ENCODE measurements at places on chromosomes 2 and 18.

DNA sequence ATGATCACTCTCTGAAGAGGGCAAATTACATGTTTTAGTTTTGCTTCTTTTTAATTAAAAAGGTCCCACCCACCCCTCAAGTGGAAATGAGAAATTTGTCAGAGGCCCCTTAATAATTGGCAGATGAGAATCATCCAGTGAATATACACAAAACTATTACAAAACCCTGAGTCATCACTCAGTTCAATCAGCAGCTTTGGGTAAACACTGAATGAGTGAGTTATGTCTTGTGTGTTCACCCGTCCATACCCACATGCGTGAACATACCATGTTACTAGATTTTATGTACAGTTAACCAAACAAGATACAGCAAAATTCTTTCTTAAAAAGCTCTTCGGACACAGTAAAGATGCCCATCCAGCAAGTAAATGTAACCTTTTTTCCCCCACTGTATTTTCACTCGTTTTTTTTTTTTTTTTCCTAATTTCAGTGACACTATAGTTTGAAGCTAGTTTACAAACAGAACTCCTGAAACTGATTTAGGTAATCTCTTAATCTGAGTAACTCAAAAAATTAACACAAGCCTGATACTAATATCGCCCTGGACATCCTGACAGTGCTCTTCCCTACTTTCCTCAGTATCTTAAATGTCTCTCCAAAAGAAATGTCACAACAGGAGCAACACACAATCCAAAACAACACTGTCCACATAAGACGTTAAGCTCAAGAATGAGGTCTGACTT is 1.4 kb downstream of the PSME4 start:
- no peak for DNase-seq

DNA sequence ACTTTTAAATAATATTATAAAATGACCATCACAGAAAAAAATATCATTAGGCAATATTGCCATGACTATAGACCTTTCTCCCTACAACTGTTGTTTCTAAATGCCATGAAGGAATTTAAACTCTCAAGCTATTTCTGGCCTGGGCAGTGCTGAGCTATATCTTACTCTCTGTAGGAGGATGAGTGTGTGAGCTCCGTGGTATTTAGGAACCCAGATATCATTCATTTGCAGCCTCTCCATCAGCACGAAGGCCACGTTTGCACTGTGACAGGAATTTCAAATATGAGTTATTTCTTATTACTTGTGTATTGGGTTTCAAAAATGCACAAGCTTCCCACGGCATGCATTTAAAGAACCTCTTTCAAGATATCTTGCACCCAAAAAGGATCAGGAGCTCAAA is 35.0 kb upstream of the SOX11 start:
- DNase-seq: no peak

GRCh38 chr2:53813151-53813550 is 26.3 kb downstream of the ERLEC1 start:
- DNase-seq: no peak

DNA sequence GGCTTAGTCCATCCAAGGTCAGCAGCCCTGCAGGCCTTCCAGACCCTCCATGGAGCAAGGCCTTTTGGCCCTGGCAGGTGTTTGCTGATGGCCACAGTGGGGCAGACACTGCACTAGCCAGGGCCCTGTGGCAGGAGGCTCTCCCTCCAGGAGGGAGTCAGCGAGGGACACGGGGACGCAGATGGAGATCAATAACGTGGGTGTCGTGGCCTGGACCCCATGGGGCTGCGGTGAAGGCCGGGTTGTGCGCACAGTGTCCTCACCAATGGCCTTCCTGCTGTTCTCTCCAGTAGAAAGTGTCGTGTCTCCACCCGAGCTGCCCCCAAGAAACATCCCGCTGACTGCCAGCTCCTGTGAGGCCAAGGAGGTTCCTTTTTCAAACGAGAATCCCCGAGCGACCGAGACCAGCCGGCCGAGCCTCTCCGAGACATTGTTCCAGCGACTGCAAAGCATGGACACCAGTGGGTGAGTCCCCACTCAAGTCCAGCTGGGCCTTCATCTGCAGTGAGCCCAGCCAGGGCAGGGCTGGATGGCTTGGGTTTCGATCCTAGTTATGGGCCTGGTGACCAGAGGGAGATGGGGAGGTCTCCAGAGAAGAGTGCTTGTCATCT is 65.4 kb downstream of the INPP5D start:
- DNase-seq: no peak

DNA sequence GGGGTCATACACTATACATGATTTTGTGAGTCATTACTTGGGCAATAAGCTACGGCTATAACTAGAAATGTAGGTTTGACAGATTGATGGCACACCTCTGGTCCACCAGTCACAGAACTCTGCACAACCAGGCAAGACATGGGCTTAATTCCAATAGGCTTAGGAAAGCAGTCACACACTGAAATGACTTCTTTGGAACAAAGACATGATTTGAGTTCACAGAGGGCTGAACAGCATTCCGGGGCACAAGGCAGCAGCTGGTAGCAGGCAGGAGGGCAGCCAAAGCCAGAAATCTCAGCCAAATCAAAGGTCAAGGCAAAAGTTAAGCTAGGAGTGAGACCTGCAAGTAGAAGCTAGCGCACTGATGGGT is 27.4 kb downstream of the FABP1 start:
- DNase-seq: no peak

- DNase-seq: no peak
Observed at GRCh38 chr18:24761765-24762164, 301.3 kb downstream of the HRH4 start.
